ENCODE measurements at places on chromosomes 11 and 22.

GRCh38 chr11:68658661-68659060 lies 25.7 kb upstream of the GAL start:
- DNase-seq, result no peak

DNA sequence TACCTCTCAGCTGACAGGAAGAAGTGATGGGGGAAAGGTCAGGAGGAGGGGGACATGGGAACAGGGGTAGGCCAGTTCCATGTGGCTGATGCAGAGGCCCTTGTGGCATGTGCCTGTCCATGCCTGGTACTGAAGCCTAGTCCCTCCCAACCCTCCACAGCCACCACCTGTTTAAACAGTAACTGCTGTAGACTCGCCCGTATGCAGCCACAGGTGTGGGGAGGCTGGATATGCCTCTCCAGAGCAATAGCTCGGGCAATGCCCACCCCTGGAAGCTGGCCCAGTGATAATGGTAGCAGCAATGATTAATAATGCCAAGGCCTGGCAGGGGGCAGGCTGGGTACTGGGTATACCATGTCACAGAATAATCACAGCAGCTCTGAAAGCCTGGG lies 2.3 kb downstream of the SMTN start:
- DNase-seq, result no peak

DNA sequence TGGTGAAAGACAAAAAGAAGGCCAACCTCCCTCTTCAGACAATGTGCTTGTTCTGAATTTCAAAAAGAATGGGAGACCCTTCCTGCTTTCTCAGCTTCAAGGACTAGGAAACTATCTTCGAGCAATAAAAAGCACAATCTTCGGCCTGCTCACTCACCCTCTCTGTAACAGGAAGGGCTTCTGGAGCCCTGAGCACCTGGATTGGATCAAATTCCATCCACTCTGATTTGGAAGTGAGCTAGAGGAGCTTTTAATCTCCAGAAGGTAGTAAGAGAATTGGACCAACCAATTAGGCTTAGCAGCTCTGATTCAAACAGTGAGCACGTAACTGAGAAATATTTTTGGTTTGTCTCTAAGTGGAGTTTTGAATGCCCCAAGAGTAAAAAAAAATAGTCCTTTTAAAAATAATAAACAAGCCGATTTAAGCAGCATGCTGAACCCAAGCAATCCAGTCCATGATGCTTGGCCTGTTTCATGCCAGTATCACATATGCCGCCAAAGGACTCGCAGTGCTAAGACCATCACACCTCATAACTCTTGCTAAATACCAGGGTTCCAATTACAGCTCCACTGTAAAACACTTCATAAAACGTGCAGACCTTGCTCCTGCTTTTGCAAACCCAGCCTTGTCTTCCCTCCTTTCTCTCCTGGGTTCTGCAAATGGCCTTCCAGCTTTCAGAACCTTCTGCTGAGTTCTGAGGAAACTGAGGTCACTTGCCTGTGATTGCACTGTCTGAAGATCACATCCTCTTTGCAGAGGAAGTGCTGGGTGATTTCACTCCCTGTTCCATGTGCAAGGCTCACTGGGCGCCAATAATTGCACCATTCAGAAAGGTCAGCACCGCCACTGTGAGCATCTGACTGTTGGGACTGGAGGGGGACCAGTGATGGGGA lies 74.4 kb downstream of the SLC1A2 start:
- peak; percentile 62 for DNase-seq

- no peak for DNase-seq
Measured at GRCh38 chr22:32776397-32776796, 25.1 kb upstream of the TIMP3 start.

Measured in Ammon's horn (tissue), 1 donor.